ENCODE measurements at places on chromosomes 2 and 18. TPM values are rescaled to one million over a fixed set of nuclear protein-coding genes. Genes with fewer than 3 reads are reported as not detected.

Gene HAAO
- total RNA-seq, result 1.2 TPM

Gene ANKRD62
- total RNA-seq, result not detected

Gene NXPH2
- not detected for total RNA-seq

Gene LRP2
- total RNA-seq, result 0.20 TPM

Gene MAL
- 255 TPM for total RNA-seq

Gene TSPYL6
- not detected for total RNA-seq

Gene ADCYAP1
- not detected for total RNA-seq

Gene IL1RN
- 1.6 TPM for total RNA-seq

Gene PLEKHA3
- 22.8 TPM for total RNA-seq

Gene RESP18
- not detected for total RNA-seq

Gene PIK3C3
- 88.2 TPM for total RNA-seq

DNA sequence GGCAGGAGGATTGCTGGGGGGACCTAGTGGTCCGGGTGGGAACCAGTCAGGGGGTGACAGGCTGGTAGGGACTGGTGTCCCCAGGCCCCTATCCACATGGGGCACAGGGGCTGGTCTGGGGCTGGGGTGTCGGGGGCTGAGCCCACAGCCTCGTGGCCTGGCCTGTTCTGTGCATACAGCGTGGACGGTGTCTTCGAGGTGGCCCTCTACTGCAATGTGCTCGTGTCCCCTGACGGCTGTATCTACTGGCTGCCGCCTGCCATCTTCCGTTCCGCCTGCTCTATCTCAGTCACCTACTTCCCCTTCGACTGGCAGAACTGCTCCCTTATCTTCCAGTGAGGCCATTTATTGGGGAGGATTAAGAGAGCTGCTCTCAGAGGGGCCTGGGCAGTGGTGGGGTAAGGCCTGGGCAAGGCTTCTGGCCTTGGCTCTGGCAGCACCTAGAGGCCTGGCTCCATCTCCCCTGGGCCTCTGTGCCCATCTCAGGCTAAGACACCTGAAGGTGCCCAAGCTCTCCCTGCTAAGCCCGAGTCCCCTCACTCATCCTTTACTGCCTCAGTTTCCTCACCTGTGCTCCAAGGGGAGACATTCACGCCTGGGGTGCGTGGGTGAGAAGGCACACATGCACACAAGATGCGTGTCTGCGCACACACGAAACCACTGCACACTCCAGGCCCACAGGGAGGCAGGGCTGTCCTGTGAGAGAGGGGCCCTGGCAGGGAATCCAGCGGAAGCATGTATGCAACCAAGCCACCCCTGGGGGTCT is 1.9 kb downstream of the CHRNG start:
- DNase-seq, result no peak

DNA sequence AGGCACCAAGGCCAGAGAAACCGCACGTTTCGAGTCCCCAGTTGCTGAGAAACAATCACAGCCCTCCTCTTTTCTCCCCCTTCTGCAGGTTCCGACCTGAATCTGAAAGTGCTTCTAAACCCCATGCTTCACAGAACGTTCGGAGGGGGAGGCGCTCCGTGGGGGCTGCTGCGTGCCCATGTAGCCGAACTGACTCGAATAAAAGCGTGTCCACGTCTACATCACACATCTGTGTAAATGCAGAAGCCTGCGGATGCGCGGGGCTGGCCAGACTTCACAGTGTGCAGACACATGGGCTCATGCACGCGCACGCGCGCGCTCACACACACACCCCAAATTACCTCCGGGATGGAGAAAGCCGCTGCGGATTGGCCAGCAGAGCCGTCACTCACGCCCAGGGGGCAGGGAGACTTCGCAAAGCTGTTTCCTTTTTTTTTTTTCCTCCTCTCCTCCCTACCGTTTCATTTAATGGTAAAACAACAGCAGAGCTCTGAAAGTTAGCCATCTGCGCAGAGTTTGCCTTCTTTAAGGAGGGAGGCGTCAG is 2.3 kb downstream of the ZNF516 start:
- DNase-seq, result peak; percentile 93

DNA sequence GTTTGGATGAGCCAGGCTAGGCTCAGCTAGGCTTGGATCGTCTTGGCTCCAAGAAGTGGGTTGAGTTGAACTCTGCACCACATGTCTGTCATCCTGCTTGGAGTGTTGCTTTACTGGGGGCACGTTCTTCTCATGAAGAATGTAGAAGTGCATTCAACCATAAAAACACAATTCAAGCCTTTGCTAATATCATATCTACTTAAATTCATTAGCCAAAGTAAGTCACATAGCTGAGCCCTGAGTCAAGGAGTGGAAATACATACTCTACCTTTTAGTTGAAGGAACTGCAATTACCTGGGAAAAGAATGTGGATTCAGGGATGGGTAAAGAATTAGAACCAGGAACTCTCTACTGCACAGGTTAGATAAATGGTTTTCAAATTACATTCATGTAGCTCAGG is 360.4 kb upstream of the KCNH7 start:
- DNase-seq, result peak; percentile 63

DNA sequence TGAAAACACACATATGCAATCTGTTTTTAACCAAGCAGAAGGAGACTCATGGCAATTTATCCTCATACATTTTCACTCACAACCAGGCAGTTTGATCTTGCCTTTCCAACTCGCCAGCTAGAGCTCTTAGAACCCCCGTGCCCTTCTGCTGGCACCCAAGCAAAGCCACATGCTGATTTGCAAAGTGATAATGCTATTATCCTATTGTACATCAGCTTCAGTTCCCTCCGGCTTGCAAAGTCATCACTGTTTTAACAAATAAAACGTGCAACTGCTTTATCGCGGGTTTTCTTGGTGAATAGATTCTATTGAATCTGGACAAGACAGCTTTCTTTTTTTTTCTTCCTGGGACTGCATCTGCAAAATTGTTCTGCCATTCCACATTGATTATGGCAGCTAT is 314.6 kb downstream of the LNPK start:
- no peak for DNase-seq

DNA sequence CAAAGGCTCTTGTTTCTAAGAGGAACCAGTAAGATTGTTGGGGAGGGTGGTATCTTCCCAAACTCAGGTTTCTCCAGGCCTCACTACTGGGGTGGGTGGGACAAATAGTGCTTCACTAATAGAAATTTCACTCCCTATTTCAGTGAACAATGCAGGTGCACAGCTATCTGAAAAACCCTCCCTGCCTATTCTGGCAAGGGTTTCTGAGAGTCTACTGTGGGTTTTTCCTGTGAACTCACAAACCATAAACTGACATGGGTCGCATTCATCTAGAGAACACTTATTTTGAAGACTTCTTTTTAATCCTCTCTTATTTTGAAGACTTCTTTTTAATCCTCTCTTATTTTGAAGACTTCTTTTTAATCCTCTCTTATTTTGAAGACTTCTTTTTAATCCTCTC is 4.4 kb downstream of the IL36A start:
- no peak for DNase-seq

GRCh38 chr2:6934345-6934744 is 17.1 kb downstream of the RNF144A start:
- DNase-seq, result no peak

DNA sequence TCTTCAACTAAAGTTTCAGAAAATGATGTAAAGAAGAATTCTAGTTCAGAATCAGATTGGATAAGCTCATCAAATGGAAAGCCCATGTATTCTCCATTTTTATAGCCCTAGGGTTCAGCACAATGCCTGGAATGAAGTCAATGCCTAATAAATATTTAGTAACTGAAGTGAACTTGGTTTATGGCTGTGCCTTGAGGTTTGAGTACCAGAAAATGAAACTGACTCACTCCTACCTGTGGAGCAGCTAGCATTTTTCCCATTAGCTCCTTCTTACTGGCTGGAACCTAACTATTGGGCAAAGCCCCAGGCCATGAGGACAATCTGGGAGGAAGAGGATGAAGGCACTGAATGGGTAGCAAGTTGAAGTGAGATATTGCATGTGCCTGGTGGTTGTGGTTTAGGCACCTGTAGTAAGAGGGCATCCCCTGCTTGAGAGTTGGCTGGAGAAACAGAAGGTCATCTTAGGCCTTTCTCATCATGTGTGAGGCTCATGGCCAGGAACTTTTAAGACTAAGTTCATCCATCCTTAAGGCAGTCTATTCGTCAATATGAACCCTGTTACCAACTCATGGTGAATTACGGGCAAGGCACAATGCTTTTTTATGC is 85.0 kb upstream of the LYPD1 start:
- DNase-seq, result peak; percentile 54

DNA sequence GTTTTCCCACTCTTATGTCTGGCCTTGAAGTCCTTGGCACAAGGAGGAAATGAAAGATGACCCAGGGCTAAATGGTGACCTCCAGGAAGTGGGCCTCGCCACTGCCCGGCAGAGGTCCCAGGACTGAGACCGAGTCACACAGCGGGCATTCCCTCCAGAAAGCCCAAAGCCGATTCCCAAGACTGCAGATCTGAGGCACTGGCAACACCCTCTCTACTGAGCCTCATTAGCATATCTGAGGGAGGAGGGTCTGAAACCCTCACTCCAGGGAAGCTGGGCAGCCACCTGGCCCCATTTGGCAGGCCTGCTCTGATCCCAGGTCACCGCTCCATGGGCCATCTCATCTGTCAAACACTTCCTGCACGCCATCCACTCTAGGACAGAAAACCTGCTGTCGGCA is 29.1 kb downstream of the FAM178B start:
- no peak for DNase-seq

DNA sequence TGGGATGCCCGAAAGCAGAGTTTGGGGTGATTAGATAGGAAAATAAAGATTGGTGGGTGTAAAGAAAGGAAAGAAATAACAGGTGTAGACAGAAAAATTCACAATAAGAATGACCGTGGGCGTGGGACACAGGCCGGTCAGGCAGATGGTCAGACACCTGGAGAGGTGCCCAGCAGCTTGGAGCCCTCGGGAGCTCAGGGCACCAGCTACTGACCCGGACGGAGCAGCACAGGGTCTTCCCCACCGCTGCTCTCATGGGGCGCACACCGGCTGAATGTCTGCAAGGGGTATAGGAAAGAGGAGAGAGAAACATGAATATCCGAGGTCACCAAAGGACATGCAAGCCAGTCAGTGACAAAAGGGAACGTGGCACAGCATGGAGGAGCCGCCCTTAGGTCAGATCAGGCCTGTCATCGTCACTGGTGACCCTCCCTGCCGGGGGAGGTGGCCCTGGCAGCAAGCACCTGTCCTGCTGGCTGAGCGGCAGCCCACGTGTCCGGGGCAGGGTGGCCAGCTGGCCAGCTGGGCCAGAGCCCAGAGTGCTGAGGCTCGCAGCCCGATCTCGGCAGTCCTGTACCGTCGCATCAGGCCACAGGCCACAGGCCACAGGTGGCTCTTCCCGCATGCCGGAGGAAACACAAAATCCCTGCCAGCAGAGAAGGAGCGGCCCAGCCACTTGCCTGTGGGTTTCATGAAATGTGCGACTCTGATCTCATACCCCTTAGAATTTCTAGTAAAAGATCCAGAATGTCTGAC is 112.0 kb upstream of the NDUFV2 start:
- DNase-seq, result no peak

DNA sequence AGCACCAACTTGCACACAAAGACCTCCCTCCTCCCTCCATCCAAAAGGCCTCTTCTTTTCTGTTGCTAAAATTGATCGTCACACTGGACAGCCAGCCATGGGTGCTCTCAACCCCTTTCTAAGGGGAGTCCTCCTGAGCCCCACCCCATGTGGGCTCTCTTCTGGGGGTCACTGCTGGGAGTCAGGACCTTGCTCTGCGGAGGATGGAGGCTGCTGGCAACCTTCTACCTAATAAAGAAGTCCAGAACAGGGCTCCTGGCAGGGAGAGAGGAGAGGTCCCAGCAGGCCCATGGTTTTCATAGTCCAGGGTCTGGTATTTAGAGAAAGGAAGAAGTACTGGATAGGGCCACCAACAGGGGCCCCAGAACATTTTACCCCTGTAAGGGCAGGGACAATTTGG is 67.6 kb upstream of the OTOS start:
- no peak for DNase-seq

DNA sequence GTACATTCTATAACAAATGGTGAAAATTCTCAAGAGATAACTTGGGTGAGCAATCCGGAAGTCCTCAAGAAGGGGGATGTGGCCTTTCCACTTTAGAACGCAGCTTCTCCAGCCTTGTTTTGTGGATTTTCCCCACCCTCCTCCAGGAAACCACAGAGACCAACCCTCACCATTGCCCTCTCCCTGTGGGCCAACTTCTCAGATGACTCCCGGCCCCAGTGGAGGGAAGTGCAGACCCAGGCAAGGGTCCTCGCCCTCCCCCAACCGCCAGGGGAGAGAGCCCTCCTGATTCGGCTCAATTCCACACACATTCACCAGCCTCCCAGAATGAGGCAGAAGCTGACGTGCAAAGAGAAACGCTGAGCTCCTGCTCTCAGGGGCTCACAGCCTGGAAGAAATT is 277.2 kb downstream of the EIPR1 start:
- no peak for DNase-seq

GRCh38 chr2:203811491-203812221 is 55.9 kb upstream of the CTLA4 start:
- DNase-seq, result peak; percentile 94

DNA sequence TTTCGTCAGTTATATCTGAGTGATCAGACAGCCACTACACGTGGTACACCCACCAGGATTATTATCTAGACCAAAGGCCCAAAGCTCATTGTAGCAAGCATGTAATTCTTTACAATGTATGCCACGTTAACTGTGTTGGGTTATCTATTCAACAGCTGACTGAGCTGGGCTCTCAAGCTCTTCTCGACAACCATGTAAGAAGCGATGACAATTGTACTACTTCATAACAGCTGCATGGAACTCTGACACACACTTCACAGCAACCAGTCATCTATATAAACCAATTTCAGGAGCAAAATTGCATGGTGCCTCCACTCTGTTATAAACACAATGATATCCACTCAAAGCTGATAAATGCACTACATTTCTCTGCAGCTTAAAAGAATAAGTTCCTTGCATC is 701.8 kb downstream of the NR4A2 start:
- DNase-seq, result no peak

DNA sequence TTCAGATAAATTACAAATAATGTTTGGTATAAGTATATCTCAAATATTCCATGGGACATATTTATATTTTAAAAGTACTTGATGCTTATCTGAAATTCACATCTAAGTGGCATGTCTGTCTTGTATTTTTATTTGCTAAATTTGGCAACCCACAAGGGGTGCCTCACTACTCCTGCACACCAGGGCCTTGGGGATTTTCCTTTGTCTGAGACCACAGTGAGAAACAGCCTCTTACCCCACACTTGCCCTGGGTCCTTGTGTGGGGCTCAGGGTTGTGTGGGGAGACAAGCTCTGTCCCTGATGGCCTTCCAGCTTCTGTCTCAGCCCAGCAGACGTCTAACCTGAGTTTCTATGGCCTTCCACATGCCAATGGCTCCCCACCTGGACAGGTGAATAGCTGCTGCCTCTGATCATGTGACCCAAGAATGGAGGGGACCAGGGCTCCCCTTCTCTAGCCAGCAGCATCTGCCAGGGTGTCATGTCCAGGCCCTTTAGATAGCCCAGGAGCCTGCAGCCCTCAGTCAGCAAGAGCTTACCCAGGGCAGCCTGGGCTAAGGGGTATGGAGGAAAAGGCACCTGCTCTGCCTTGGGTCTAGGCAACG is 49.5 kb upstream of the MRPL33 start:
- no peak for DNase-seq
